ENCODE measurements at places on chromosomes 3 and 15.

DNA sequence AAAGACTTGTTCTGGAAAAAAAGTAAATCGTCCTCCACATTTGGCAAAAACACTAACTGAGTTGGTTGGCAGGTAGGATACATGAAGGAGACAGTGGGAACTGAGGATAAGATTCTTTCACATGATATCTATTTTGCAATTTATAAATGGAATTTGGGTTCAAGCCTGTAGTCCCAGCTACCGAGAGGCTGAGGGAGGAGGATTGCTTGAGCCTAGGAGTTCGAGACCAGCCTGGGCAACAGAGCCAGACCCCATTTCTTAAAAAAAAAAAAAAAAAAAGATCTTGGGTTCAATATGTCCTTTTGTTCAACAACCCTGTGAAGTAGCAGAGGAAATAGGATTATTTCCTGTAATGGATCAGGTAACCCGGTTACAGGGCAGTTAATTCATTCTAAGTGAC lies 35.7 kb upstream of the CFAP161 start:
- DNase-seq: no peak

- no peak for DNase-seq
Measured at GRCh38 chr15:75554717-75555116, 24.4 kb downstream of the PTPN9 start.

DNA sequence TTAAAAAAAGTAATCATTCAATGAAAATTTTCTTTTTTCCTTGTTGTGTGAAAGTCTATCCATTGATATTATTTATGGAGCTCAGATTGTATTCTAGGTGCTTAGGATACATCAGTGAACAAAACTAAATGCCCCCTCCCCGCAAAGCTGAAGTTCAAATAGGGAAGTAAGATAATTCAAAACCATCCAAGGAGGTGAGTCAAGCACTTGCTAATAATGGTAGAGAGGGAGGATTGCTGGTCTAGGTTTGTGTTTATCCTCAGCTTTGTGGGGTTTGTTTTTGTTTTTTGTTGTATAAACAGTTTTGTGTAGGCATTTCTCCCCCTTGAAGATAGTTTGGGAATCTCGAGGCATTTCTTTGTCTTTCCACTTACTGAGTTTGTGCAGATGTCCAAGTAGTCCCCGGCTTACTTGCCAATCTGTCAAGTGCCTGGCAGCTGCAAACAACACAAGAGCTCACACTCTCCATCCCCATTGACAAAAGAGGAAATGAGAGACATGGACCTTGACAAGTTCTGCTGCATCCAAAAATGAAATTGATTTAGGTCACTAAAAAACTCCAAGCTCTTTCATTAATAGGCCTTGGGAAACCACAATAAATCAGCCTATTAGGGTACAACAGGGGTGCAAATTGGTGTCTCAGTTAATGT lies 575.8 kb upstream of the TBL1XR1 start:
- DNase-seq: no peak

- DNase-seq: no peak
Measured at GRCh38 chr3:192212979-192213378, 514.4 kb downstream of the FGF12 start.

DNA sequence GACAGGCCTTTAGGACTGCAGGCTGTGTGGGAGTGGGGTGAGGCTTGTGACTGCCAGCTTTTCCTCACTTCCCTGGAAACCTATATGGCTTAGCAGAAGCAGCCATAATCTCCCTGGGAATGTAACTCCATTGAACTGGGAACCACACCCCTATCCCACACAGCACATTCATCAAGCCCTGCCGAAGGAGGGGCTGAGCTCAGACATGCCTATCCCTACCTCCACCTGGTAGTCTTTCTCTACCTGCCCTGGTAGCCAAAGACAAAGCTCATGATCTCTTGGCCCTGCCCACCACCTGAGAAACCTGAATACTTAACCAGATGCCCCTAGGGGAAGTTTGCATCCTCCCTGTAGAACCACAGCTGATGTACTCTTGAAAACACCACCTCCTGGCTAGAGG lies 219.8 kb downstream of the UNC13C start:
- DNase-seq: no peak

- no peak for DNase-seq
Measured at GRCh38 chr3:109081746-109082510, 36.0 kb downstream of the MORC1 start.

GRCh38 chr3:80232760-80233159 lies 465.0 kb upstream of the ROBO1 start:
- DNase-seq: no peak

GRCh38 chr15:68187559-68187958 lies 17.6 kb downstream of the CALML4 start:
- no peak for DNase-seq

- DNase-seq: no peak
Measured at GRCh38 chr3:94093151-94093550, 30.3 kb downstream of the NSUN3 start.

DNA sequence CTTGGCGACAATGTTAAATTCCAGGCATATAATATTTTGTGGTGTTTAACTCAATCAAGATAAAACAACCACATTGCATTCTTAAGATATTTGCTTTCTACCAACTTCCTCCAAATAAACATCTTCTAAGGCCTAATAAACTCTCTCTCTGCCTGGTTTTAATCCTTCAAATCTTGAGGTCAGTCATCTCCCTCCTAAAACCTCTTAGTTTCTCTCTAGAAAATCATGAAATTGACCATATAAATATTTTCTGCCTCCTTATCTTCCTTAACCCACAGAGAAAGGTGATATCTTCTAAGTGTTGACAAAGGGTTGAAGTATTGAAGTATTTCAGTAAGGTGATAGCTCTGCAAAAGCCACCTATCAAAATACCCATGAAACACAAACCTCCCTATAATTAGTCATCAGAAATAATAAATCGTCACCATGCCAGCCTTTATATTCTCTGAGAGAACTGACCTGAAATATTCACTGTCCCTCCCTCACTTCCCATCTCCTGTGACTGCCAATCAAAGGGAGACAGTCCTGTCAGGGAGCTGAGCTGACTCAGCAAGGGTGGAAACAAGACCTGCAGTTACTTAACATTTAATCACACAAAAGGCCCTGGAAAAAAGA lies 1261.1 kb downstream of the ROBO1 start:
- DNase-seq: no peak

DNA sequence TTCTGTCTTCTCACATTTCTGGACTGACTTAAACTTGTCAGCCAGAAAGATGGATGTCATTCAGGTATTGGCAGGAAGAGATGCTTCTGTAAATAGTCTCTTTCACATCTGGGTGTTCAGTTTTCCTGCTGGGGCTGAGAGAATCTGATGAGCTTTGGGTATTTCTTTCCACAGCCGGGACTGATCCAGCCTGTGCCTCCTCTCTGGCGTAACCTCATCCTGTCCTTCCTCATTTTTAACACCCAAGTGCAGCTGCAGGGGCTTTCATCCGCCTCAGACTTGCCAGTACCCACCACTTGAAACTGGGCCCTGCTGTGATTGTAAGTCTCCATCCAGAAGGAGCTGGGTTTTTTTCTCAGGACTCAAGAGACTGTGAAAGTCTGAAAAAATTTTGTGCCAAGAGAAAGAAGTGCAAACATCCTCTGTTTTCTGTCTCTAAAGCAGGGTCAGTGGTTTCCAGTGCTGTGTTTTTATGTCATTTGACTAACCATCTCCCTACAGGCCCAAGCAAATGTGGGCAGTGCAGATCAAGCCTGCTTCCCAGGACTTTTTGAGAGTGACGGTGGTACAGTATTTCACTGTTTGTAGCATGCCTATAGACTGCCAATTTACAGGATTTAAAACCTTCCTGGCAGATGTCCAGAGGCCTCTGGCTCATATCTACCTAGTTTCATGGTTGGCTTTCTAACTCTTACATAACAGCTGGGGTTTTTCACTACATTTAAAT lies 342.7 kb downstream of the PTPRG start:
- no peak for DNase-seq

GRCh38 chr3:122785231-122785630 lies 8.4 kb downstream of the HSPBAP1 start:
- no peak for DNase-seq

GRCh38 chr3:161549261-161549660 lies 52.7 kb downstream of the OTOL1 start:
- DNase-seq: no peak

- DNase-seq: no peak
Measured at GRCh38 chr3:139109271-139109670, 64.6 kb upstream of the PRR23C start.

DNA sequence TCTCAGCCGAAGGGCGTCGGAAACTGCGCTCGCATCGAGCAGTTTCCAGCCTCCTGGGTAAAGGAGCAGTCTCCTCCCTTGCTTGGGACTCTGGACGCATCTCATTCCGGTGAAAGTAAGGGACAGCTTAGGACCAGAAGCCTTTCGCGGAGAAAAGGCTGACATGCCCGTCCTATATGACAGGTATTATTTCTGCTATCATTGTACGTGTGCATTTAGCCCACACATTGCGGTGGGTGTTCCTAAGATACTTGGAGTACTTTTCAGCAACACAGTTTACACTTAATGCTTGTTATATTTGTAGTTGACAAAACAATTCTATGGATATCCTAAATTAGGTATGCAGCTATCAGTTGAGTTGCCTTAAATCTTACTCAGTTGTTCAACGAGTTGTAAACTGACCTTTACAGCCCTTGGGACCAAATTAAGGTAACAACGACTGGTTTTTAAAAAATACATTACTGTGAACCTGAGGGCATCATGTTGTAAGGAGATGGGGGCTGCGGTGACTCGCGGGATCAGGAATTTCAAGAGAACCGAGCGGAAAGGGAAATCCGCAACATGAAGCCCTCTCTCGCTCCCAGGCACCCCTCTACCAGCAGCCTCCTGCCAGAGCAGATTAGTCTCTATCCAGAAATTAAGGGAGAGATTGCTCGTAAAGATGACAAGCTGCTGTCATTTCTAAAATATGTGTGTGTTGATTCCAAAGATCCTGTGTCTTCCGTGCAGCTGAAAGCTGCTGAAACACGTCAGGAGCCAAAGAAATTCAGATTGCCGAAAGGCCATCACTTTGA lies 632 bp upstream of the COPS2 start:
- no peak for DNase-seq

DNA sequence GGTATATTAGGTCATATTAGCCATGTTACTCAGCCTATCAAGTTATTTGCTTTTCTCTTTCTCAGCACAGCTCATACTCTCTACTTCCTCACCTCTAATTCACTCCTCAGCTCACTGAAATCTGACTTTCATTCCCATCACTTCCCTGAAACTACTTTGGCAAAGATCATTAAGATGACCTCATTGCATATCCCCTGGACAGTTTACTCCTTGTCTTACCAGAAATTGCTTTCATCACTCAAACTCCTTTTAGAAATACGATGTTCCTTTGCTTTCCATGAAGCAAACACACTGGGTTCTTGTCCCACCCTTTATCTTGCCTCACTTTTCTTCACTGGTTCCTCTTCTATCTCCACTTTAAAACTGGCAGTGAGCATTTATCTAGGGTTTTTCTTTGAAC lies 354.4 kb downstream of the TUSC7 start:
- DNase-seq: no peak

GRCh38 chr3:39850716-39851032 lies 41.3 kb downstream of the MYRIP start:
- no peak for DNase-seq

- DNase-seq: no peak
Measured at GRCh38 chr15:43433165-43433564, 59.8 kb downstream of the TP53BP1 start.

DNA sequence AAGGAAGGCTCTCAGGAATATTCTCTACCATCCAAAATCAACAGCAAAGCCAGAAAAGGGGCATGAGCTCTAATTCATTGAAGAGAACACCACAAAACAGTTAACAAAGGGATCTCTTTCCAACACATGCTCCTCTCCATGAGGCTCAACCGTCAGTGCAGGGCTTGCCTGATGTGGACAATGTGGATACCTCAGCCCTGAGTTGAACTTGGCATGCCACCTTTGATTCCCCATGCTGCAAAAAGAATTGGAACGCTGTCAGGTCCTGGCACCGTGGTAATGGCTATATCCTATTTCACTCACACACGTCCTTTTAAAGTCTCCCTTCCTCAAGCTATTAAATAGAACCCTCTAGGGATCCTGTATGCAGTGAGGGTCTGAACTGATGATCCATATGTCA lies 30.7 kb upstream of the IP6K2 start:
- DNase-seq: no peak

GRCh38 chr3:135973841-135974240 lies 8.3 kb downstream of the PPP2R3A start:
- DNase-seq: no peak

DNA sequence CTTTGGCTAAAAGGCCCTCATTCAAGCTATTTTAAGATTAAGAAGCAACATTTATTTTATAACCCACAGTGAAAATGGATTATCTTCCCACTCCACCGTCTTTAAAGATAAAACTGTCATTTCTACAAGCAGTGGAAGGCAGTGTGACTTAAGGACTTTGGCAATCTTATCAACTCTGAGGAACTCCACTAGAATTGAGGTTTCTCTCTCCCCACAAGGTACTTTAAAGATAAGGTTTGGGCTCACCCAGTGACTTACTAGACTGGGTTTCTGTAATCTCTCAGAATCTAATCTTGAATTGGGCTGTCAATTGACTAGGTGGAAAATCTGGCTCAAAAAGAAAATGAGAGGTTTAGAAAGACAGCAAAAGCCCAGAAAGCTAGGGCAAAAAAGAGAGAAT lies 21.7 kb downstream of the ZNF385D start:
- DNase-seq: no peak

DNA sequence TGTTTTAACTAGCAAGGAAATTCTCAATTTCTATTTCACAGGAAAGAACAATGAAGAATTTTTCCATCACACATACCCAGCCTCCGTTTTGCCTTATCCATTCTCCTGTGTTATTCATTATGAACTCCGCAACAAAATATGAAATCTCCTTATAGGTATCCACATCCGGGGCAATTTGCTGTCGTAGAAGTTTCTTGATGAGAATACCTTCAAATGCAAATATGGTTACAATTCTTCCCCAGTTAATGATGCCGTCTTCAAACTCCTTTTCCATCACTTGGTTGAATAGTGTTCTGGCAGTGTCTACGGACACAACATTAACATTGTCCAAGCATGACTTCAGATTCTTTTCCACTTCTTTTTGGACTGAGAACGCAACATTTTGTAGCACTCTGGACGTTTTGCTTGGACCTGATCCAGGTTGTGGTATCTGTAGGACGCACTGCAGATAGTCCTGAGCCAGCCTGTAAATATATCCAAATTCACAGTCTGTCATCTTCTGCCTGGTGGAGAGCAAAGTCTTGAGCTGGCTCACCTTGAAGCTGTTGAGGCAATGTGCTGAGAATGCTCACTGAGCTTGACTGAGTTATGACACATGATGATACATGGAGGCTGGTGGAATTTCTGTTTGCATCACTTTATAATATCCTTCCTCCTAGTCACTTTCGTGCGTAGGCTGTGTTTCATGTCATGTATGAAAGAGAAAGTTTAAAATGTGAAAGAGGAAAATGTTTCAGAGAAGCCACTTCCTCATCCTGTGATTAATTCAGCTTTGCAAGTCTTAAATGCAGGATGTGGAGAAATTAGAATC lies at the start of gene BCL2A1:
Gene BCL2A1 (minus strand): TSS at position 573 of the 811 bp plus-strand sequence. CDS start 77 bp downstream, at position 496.
- peak; percentile 68 for DNase-seq
